ENCODE measurements at places on chromosomes 12 and 14.

- no peak for DNase-seq
Measured at GRCh38 chr12:97943359-97943758, 480.8 kb downstream of the RMST start.

GRCh38 chr14:54483073-54483745 is 5.6 kb downstream of the GMFB start:
- no peak for DNase-seq

DNA sequence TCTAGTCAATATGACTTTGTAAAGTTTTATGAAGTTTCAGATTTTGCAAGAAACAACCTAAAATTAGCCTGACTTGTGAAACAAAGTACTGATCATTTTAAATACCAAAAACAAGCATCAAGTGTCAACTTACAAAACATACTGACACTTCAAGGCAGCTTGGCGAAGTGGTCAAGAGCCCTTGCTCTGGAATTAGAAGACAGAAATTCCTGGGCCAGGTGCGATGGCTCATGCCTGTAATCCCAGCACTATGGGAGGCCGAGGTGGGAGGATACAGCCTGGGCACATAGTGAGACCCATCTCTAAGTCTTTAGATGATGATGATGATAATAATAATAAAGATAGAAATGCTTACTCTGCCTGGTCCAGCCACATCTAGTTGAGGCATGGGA is 45.4 kb upstream of the NR2C1 start:
- no peak for DNase-seq

GRCh38 chr12:108962256-108962655 is 58.6 kb downstream of the SVOP start:
- DNase-seq: no peak

GRCh38 chr12:43338848-43339526 is 213.0 kb downstream of the ADAMTS20 start:
- DNase-seq: no peak

DNA sequence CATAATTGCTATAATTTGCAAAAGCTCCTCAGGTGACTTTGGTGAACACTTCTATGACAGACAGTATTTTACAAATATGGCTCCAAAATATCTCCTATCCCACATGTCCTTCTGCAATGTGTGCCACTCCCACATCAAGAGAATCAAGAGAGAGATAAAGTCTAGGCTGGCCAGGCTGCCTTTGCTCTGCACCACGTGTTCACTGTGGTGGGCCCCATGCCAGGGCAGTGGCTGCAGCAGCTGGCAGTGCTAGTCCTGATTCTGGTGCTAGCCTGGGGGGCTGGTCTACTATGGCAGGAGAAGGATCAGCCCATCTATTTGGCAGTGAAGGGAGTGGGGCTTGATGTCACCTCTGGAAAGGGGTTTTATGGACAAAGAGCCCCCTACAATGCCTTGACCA is 86.3 kb downstream of the DRAM1 start:
- DNase-seq: no peak

- no peak for DNase-seq
Measured at GRCh38 chr14:37711831-37712475, 116.5 kb downstream of the TTC6 start.

GRCh38 chr12:31860401-31860800 is 98.8 kb upstream of the RESF1 start:
- DNase-seq: no peak

DNA sequence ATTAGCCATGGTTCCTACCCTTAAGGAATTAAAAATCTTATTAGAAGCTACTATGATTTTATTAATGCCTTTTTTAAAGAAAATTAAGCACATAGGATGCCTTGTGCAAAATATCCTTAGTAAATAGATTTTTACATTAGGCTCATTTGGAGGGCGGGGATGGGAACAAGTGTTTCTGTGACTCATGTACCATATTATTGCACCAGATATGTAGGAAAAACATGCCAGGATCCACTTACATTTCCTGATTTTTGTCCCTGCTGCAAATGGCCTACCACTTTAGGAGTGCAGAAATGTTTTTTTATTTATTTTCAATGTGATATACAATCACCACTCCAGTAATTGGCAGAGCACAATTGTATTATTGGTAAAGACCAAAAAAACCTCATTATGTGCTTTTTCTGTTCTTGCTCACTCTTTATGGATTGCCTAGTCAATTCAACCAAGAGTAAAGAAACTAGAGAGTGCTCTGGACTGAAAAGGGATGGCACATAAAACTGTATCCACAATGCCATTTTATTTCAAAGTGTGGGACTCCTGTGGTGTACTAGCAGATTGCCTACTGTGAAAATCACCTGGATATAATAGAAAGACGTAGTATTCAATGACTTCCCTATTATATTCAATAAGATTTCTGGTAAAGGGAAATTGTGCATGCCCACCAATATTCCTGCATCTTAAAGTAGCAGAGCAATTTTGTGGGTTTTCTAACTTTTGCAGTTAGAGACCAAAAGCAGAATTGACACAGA is 86.9 kb downstream of the ANO6 start:
- no peak for DNase-seq

- DNase-seq: no peak
Measured at GRCh38 chr12:9806714-9807113, 20.6 kb upstream of the KLRF1 start.

DNA sequence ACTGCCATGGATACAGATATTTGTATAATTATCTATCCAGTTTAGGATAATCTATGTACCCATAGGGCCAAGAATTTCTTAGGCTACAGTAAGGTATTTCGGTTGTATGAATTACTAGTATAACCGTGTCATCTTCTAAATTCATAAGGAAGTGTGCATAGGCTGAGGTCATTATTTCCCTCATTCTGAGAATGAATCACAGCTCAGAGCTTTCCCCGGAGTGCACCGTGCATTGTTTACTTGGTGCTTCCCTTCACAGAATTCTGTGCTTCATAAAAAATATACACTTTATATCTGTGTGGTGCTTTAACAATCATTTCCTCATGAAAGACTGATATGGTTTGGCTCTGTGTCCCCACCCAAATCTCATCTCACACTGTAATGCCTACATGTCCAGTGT is 514.1 kb downstream of the ETNK1 start:
- no peak for DNase-seq

GRCh38 chr12:53065975-53066931 is 12.9 kb downstream of the SPRYD3 start:
- no peak for DNase-seq

- DNase-seq: no peak
Measured at GRCh38 chr14:55133416-55133815, 4.4 kb downstream of the LGALS3 start.

DNA sequence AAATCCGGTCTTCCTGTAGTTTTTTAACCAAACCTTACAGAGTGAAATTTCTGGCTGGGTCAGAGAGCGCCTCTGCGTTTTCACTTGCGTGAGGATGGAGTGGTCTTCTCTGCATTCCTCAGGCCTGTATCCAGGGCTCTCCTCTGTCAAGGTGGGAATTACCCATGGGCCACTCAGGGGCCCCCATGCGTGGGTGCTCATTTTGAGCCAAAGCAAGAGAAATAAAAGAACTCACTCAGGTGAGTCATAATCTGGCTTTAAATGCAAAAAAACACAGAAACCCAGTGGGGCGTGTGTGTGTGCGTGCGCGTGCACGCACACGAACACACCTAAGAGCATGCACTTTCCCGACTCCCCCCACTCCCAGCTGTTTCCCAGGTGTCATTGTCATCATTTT is 104.0 kb upstream of the PWP1 start:
- DNase-seq: no peak

- DNase-seq: no peak
Measured at GRCh38 chr14:99853206-99853605, 60.0 kb downstream of the EML1 start.

GRCh38 chr14:68667313-68667791 is 125.5 kb downstream of the ZFP36L1 start:
- no peak for DNase-seq

GRCh38 chr14:82047777-82048470 is 514.3 kb upstream of the SEL1L start:
- DNase-seq: no peak

- DNase-seq: no peak
Measured at GRCh38 chr12:110183386-110183785, 59.2 kb downstream of the IFT81 start.

DNA sequence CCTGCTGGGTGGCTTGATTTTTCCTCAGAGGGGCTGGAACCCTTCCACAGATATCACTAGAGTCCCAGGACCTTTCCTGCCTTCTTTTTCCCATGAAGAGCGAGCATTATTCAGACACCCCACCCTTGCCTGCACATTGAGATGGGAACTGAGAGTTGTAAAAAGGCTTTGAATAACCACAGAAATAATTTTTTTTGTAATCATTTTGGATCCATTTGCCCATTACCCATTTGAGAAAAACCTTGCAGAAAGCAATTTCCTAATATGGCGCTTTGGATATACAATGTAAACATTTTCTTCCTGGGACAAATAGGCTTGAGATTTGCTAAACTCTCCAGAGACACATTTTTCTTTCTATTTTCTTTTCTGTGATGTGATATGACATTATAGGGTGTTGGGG is 250.6 kb downstream of the MSRB3 start:
- no peak for DNase-seq

GRCh38 chr12:3049611-3050249 is 27.4 kb upstream of the TSPAN9 start:
- no peak for DNase-seq

- DNase-seq: no peak
Measured at GRCh38 chr12:78959556-78959955, 95.0 kb downstream of the SYT1 start.

- no peak for DNase-seq
Measured at GRCh38 chr14:104196461-104197140, 58.2 kb downstream of the KIF26A start.

- DNase-seq: no peak
Measured at GRCh38 chr14:94022532-94023411, 3.4 kb upstream of the OTUB2 start.

- no peak for DNase-seq
Measured at GRCh38 chr12:45232756-45233372, 17.0 kb downstream of the ANO6 start.

GRCh38 chr12:109016978-109017377 is 3.9 kb downstream of the SVOP start:
- no peak for DNase-seq

DNA sequence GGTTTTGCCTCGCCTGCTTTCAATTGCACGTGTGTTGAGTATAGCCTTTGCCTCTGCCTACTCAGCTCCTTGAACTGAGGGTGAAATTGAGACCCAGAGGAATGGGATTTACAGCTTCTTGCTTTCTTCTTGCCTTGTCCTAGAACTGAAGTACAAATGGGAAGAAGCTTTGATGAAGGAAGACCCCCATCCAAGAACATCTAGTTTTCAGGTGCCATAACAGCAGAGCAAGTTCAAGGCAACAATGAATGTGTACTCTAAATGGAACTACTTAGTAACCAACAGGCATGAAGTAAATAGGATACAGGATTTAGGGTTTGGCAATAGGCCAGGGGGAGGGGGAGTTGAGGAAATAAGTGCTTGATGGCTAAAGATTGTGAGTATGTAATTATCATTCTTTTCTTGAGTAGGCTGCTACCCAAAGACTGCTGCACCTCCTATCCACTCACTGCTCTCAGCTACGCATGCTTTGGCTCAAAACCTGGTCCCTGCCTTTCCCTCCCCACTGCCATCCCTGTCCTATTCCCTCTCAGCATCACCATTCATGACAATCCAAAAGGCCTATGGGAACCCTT is 2.1 kb downstream of the GPX2 start:
- DNase-seq: no peak

DNA sequence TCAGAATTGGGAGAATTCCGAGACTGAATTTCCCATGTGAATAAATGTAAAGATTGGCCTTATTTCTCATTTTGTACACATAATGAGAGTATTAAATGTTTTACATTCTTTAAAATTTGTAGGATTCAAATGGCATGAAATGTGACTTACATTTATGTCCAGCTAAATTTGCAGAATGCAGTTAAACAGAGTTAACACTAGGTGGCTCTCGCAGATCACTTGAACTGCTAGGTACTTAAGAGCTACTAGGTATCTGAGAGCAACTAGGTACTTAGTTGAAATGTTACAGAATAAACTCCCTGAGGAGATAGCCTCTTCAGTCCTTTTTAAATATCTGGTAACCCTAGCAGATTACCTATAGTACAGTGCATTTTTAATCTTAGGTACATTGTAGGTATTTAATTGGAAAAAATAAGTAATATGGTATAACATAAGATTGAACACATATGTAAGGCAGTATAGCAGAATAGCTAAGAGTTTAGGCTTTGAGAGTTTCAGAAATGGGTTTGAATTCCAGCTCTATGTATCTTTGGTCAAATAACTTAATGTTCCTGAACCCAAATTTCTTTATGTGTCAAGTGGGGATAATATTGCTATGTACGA is 73.8 kb downstream of the KIAA0586 start:
- no peak for DNase-seq

DNA sequence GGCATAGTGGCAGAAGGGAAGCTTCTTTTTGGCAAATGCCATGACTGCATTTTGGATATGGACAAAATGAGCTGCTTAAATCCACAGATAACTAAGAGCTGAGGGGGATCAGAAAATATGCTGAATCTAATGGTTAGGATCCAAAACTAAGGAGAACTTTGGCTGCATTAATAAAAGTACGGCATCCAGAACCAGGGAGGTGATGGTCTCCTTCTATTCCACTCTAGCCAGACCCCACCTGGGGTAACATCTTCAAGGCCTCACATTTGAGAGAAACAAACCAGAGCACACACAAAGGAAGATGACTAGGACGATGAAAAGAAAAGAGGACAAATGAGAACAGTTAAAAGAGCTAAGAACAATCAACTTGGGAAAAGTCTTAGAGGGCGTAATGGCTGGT is 27.6 kb downstream of the NT5DC3 start:
- no peak for DNase-seq

- no peak for DNase-seq
Measured at GRCh38 chr12:104456950-104457745, 400 bp downstream of the CHST11 start.

DNA sequence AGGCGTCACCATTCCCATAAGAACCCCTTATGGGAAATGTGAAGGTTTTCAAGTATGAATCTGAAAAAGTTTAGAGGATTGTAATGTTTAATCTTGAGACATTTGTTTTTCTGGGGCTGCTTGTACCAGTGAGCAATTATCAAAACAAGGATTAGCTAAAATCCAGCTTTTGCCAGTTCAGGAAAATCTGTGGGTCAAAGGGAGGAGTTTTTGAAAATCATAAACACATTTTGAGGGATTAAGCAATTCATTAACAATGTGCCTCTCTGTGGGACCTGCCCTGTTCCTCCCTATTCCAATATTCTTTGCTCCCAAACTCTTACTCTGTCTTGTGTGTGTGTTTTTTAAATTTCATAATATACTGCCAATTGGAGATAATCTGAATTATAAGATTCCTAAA is 11.7 kb upstream of the DAAM1 start:
- no peak for DNase-seq
